Aorta (tissue), 5 donors: ENCODE measurements at places on chromosomes 3 and 15. TPM values are rescaled to one million over a fixed set of nuclear protein-coding genes. Genes with fewer than 3 reads are reported as not detected.
A peak's percentile ranks its signal among the peaks of the same experiment; 100 is the strongest.

- no peak for DNase-seq
These were observed 24.3 kb upstream of the DENND4A start for GRCh38 chr15:65816441-65816840.

Gene GPR176
- 27.2 TPM for total RNA-seq

- DNase-seq: no peak
These were observed 1245.3 kb downstream of the ROBO2 start for GRCh38 chr3:78285032-78285728.

DNA sequence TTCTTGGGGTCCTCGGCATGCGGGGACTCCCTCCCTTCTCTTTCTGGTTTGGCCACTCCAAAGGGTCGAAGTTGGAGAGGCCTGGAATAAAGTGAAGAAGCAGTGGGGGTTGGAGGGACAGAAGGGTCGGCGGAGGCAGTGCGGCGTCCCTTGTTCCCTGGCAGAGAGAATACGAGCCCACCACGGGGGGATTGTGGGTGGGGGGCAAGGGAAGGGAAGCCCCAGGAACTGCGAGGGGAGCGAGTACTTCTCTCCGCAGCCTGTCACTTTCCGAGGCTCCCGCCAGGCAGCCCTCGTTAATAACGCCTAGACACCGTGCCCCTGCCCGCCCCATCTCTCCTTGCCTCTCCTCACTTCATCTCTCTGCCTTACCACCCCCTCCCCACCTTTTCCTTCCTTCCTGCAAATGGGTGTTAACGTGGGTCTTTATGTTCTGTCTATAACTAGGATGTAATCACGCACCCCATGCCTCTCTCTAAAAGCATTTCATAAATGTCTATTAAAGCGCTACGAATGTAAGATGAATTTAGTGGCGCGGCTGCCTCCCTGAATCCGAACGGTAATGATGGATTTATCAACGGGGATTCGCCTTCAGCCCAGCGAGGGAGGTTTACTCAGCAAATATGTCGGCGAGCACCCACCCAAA, 13.7 kb downstream of the NR2F2 start:
- DNase-seq: no peak

DNA sequence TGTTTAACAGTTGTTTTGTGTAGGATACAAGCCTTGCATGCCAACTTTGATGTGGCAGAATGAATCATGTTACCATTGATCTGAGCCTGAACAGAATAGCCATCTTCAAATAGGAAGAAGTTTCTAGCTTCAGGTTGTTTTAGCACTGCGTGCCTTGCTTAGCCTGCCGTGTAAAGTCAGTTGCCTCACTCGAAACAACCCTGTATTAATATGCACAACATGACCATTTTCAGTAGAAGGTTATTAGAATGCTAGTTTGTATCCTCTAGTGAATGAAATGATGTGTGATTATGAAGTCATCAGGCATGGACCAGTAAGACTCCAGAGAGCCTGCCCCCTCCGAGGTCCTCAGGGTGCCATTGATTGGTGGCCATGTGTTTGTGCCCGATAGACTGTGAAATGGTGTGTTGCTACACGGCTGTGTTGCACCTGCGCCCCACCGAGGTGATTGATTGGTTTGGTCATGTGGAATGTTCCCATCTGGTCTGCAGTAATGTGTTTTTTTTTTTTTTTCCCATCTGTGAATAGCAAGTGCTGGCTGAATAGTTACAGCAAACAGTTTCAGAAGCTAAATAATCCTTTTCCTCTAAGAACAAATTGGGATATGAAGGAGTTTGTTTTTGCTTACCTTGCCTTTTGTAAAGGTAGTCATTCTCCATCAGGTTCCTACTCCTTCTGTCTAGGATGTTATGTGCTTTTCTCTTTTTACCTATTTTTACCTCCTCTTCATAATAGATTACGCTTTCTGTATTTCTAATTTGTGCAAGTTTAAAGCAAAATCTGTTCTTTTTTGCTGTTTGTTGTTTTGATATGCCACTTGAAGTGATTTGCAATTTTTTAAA, 214.9 kb downstream of the TCF12 start:
- no peak for DNase-seq

GRCh38 chr3:52593103-52593502, 56.7 kb downstream of the UQCC5 start:
- DNase-seq: no peak

Gene GP9
- not detected for total RNA-seq

Gene SOX14
- not detected for total RNA-seq

DNA sequence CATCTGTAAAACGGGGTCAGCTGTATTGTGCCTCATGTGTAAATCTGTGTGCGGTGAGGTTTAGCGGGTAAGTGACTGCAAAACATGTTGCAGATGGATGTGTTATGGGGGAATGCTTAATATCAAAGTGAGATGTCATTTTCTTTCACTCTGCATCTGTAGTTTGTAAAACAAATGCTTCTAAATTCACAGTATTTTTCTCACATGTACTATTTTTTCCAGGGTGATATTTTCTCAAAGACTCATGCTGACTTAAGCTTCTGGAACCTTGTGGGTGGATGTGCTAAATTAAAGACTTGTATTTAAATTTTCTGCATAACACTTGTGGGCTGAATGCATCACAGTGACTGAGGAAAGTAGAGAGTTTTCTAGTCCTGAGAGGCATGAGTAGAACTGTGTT, 115.2 kb upstream of the TP63 start:
- no peak for DNase-seq

GRCh38 chr15:74497584-74497983, 36.6 kb upstream of the UBL7 start:
- DNase-seq: no peak

Gene LYSMD2
- total RNA-seq: 10.5 TPM

- peak; percentile 77 for DNase-seq
These were observed 23.0 kb upstream of the ANP32A start for GRCh38 chr15:68843425-68844311.

Gene GALNT15
- total RNA-seq: 113 TPM

- no peak for DNase-seq
These were observed 31.5 kb upstream of the LAMP3 start for GRCh38 chr3:183193762-183194689.

DNA sequence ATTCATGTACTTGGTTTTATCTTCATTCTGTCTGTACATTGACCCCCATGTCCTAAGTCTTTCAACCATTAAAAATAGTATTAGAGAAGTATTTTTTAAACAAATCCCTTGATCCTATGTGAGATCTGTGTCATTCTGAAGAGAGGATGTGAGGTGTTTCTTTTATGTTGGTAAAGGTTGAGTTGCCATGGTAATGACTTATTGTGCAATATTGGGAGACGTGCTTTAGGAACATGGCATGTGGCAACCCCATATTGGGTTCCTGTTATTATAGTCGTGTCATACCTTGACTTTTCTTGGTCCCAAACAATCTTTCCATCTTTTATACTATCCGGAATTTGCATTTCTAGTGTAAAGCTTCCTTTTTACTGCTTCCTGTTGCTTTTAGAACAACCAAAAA, 203.1 kb downstream of the KCNAB1 start:
- no peak for DNase-seq
